ENCODE measurements at places on chromosomes 12 and 14.

GRCh38 chr12:45762185-45763110 lies 32.9 kb downstream of the ARID2 start:
- DNase-seq = peak; percentile 57

DNA sequence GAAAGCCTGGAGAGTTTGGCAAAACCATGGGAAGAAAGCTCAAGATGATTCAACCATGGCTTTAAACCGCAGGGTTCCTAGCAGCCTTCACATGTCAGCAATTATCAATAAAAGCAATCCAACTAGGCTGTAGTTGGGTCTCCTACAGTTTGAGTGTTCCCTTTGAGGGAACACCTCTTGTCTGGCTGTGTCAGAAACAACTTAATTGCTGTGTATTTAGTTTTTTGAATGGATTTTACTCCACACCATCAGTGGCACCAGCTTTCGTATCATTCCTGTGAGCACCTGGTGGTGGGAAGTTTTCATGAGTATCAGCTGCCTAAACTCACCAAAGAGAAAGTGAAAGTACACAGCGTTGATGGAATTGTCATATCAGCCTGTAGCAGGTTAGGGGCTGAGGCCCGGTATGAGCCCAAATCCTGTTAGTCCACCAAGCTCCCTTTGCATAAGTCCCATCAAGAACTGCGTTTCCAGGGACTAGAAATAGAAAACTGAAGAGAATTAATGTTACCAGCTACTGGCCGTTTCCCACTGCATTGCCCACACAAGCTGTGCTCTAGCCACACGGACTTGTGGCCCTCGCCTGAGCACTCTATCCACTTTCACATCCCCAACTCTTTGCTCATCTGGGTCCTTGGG lies 10.9 kb upstream of the IL26 start:
- DNase-seq = no peak

DNA sequence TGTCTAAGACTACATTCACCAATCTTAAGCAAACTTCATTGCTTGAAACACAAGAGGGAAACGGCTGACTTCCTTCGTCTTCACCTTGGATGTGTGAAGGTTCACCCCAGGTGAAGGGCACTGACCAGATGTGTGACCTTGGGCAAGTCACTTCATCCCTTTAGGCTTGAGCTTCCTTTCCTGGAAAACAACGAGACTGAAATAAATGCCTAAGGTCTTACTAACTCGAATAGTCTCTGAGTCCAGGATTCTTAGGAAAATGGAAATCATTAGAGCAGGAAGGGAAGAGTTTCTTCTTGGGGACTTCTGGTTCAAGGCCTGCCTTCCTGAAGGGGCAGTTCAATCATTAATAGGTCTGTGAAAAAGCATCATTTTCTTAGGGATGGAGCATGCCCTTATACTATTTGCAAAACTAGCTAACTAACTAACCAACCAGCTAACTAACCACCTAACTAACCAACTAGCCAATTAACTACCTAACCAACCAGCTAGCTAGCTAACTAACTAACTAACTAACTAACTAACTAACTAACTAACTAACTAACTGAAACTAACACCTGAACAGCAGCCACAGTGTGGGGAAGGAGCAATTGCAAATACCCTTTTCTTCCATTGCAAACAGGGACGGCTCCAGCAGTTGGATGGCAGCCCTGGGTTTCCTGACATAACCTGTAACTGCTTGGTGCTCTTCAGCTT lies 31.5 kb upstream of the EMP1 start:
- DNase-seq = no peak

DNA sequence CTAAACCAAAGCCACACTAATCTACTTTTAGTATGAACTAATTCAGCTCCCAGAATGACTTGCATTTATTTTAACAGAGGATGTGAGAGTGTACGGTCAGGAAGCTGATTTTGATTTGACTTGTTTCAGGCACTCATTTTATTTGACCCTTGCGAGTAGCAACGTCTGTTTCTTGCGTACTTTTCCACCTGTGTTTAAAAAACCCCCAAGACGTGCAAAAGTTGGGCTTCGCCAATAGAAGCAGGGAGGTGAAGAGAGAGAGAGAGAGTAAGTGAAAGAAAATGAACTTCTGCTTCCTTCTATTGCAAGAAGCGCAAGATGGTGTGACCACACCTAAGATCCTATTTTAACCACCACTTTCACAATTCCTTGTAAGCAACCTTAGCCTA lies 6.7 kb upstream of the SLC15A4 start:
- no peak for DNase-seq

DNA sequence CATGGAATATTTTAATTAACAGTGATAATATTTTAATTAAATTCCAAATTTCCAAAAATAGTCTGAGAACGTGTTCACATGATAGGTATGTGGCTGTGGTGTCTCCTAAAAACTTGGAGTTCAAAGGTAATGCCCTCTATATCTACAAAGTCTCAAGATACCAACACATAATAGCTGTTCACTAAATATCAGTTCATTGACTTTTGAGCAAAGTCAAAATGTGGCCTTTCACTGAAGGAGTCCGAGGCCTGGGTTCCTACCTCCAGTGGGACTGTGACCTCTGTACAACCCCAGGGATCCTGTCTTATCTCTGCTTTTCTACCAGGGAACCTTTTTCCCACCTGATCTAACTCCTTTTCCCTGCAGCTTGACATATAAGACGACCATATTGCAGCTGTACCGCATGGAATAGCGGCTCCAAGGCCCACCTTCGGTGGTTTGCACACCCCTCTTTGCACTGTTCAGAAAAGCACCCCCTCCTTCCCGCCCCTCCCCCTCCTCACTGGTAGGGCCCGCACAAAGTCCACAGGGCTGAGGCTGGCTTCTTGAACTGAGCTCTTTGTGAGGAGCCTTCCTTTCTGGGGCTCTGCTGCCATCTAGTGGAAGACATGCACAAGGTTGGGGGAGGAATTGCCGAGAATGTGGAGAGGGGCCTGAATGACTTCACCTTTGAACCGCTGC lies 3.1 kb downstream of the CCND2 start:
- DNase-seq = peak; percentile 87

- DNase-seq = no peak
These were observed 19.6 kb upstream of the WIF1 start for GRCh38 chr12:65140738-65141137.

- DNase-seq = no peak
These were observed 353.2 kb upstream of the ATP2B1 start for GRCh38 chr12:90061809-90062208.
